ENCODE measurements at places on chromosomes 7 and 10.
A peak's percentile ranks its signal among the peaks of the same experiment; 100 is the strongest.

GRCh38 chr7:45027774-45028114 is 27.7 kb downstream of the CCM2 start:
- DNase-seq, result no peak

- no peak for DNase-seq
These were observed 40.7 kb downstream of the TBC1D12 start for GRCh38 chr10:94443047-94443446.

DNA sequence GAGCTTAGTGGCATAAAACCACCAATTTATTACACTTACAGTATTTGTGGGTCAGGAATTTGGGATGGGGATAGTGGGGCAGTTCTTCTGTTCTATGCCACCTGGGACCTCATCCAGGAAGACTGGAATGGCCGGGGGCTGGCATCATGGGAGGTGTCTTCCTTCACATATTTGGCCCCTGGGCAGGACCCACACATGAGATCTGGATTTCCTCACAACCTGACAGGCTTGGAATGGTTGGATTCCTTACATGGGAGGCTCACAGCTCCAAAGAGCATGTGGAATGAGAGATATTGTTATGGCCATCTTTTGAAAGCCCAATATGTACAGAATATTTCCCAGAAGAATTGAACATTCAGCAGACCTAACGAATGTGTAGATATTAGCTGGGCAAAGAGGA is 21.9 kb downstream of the LSMEM1 start:
- DNase-seq, result no peak

GRCh38 chr7:136009488-136010079 is 32.4 kb upstream of the MTPN start:
- DNase-seq, result no peak

- DNase-seq, result no peak
These were observed 36.7 kb downstream of the UNCX start for GRCh38 chr7:1269336-1269890.

DNA sequence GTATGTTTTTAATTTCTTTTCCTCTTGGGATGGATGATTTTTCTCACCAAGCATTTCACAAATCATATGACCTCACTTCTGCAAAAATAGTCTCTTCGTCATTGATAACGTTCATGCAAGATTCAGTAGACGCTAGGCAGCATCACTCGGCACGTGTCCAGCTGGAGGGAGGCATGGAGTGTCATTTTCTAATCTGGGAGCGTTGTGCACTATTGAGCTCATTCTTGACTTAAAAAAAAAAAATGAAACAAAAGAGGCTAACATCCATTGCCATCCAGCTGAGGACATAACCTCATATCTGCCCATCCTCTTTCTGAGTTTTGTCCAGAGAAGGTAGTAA is 56.2 kb downstream of the COL17A1 start:
- no peak for DNase-seq

DNA sequence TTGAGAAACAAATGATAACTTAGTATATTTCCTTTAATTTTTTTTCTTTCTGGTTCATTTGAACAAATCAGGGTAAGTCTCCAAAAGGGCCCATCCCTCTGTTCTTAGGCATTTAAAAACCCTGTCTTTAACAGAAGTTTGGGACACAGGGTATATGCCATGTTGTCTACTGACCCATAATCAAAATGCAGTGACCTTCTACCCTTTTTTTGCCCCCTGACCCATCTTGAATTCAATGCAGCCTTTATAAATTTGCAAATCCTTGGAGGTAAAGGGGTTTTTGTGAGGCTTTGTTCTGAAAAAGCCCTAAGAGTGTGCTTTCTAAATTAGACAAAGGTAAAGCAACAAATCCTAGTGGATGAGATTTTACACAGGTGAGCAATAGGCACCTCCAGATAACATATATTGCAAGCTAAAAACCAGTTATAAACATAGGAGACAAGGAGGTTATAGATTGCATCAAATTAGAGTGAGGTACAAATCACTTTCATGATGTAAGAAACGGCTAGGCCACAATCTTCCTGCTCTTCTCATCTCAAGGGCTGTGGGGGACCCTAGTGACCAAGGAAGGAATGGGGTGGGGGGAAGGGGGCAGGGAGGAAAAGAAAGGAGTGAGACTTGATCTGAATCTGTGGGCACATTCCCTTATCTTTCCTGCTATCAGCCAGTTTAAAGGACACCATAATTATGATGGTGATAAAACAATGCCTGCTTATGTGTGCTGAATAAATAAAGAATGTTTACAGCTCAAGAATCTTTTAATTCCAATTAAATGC is 2.7 kb downstream of the SKIDA1 start:
- no peak for DNase-seq

GRCh38 chr7:69692611-69693010 is 94.3 kb downstream of the AUTS2 start:
- DNase-seq, result no peak

- peak; percentile 98 for DNase-seq
These were observed 5.4 kb downstream of the SAP25 start for GRCh38 chr7:100568176-100568895.

- no peak for DNase-seq
These were observed 38.5 kb downstream of the DYNC2I1 start for GRCh38 chr7:158894825-158895224.

GRCh38 chr7:39130857-39131526 is 153.3 kb downstream of the POU6F2 start:
- DNase-seq, result no peak

- DNase-seq, result no peak
These were observed 176.9 kb upstream of the PRSS58 start for GRCh38 chr7:142434666-142435167.

GRCh38 chr7:30020535-30020934 is 6.0 kb downstream of the FKBP14 start:
- no peak for DNase-seq

DNA sequence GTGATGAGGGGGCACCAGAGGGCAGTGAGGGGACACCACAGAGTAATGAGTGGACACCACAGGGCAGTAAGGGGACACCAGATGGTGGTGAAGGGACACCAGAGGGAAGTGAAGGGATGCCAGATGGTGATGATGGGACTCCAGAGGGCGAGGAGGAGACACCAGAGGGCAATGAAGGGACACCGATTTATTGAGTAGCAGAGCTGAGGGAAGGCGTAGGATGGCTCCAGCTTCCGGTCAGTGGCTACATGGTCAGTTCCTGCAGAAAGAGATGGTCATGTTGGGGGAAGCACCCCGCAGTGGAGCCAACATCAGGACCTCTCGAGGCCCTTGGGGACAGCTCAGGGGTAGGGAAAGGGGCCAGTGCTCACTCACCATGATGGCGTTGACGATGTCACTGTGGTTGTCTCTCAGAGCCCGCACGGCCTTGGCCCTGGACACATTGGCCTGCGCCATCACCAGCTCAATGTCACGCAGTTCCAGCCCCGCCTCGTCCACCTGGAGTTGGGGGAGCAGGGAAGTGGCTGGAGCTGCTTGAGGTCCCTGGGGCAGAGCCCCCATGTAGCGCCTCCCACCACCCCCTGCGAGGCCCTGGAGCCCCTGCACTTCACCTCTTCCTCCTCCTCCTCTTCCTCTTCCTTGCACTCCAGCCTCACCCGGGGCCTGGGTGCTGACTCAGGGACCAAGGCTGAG is 8.4 kb downstream of the NACAD start:
- peak; percentile 41 for DNase-seq

DNA sequence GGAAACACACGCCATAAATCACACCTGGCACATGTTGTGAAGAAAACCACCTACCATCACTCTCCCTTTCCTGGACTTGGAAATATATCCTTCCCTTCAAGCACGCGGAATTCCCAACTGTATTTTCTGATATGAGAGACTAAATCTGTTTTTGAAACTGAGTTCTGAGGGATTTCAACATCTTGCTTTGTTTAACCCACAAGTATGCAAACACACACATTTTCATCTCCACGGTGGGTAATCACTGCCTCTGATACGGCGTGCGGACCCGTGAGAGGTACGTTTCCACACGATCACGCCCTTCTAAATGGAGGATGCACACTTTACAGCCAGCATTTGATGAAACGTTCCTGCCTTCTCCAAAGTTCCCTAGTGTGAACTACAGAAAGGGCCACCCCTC is 83.4 kb downstream of the ZRANB1 start:
- DNase-seq, result no peak

DNA sequence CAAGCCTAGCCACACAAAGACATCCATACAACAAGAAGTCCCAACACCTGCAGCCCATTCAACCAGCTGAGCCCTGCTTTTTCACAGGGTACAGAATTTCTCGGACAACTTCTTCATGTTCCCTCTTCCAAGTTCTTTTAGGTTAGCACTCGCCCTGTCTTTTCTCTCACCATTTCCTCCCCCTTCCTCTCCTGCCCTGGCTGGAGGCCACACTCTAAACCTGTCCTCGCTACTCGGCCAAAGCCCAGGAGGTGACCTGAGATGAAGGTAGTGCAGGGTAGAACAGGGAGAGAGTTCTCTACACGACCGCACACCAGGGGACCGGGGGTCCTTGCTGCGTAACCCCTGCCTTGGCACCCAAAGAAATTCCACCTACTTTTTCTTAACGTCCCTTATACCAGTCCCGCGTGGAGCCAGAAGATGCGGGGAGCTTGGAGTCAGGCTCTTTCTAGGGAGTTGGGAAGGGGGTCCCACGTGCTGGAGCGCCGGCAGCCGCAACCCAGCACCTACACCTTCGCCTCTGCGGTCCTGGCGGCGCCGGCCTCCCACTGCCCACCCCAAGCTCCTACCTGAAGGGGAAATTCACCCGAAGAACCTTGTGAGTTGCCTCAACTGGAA is 16.0 kb upstream of the DLX6 start:
- DNase-seq, result no peak

GRCh38 chr10:47036771-47037170 is 125.5 kb downstream of the PTPN20 start:
- DNase-seq, result no peak

GRCh38 chr7:18390535-18390907 is 105.0 kb upstream of the HDAC9 start:
- DNase-seq, result no peak

GRCh38 chr10:5584895-5585516 is 60.2 kb downstream of the CALML3 start:
- DNase-seq, result no peak

DNA sequence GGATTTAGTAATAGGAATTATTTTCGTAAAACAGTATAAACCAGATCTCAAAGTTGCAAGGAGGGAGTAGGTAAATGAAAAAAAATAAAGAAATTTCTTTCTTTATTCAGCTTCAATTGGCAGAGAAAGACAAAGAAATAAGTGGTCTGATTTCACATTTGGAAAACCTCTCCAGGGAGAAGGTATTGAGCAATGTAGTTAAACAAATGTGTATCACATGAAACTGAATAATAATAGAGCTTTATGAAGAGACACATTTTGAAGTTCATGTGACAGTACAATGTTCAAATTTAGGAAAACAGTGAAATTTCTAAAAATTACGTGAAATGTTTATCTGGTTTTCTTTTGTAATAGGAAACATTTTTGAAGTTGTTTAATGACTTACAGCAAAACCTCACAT is 63.0 kb downstream of the TAX1BP1 start:
- DNase-seq, result no peak

- no peak for DNase-seq
These were observed 144.5 kb upstream of the POT1 start for GRCh38 chr7:125074141-125074540.

DNA sequence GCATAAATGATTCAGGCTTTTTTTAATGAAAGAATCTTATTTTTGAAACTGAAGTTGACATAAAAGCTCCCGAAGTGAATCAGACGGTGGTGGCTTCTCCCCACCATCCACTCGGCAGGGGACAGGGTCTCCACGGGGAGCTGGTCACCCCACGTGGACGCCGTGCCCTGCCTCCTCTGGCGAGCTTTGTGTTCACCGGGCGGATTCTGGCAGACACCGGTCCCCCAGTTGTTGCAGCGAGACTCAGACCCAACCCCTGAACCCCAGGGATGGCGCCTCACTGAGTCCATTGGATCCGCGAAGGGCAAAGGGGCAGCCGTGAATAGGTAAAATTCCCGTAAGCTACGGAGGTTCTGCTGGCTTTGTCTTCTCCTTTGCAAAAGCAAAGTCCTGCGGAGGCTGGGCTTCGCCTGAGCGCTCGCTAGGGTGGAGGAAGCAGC is 38.4 kb downstream of the PTPRN2 start:
- no peak for DNase-seq

GRCh38 chr10:29749150-29749549 is 114.4 kb upstream of the SVIL start:
- no peak for DNase-seq

- no peak for DNase-seq
These were observed 285.9 kb downstream of the CELF2 start for GRCh38 chr10:11303361-11304170.

GRCh38 chr7:4661871-4662270 is 20.2 kb upstream of the FOXK1 start:
- no peak for DNase-seq

- DNase-seq, result no peak
These were observed 54.1 kb upstream of the CYP26C1 start for GRCh38 chr10:93006435-93007039.

DNA sequence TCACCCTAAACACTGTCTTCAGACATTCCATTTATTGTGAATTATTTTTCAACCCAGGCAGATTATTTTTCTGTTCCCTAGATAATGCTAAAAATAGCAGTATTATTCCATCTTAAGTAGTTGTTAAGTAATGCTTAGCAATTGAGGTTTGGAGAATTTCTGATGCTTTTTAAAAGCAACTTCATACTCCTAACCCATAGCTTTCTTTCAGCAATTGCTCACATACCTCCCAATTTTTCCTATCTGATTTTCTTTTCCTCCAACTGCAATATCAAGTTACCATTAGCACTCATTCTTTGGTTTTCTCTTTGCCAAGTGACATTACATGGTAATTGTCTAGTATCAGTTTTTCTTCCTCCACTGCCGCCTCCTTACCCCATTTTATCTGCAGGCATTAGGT is 104.7 kb downstream of the GPR85 start:
- DNase-seq, result no peak

- DNase-seq, result no peak
These were observed 110.4 kb downstream of the AHR start for GRCh38 chr7:17408904-17409290.

DNA sequence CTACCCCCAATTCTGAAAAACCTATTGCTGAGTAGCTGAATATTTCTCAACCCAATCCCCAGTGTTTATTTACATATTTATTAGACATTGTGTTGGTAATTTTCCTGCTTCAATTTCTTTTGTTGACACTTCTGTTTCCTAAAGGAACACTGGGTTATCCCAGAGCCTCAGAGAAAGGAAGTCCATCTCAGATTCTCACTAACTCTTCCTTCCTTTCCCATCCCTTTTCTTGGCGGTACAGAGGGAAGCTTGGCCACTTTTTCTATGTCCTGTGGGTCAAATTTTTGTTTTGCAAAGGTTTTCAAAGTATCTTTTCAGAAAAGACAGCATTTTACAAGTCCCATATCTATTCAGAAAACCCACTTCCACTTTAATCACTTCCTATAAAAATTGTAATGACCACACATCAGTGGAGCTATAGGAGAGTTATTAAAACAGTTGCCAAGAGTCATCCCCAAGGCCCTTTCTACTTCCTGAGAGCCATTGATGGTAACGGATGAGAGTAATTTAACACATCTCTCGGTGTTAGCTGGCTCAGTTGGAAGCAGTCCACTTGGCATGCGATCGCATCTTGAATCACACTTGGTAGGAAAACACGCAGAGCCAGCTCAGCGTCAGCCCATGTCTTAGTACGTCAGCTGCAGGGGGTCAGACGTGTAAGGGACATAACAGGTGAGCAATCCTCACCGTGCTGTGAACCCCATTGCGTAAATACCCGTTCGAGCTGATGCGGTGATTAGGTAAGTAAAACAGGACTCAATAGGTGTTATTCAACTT is 231.1 kb upstream of the ADARB2 start:
- no peak for DNase-seq
